ENCODE measurements at places on chromosomes 6 and 20.
A peak's percentile ranks its signal among the peaks of the same experiment; 100 is the strongest.

DNA sequence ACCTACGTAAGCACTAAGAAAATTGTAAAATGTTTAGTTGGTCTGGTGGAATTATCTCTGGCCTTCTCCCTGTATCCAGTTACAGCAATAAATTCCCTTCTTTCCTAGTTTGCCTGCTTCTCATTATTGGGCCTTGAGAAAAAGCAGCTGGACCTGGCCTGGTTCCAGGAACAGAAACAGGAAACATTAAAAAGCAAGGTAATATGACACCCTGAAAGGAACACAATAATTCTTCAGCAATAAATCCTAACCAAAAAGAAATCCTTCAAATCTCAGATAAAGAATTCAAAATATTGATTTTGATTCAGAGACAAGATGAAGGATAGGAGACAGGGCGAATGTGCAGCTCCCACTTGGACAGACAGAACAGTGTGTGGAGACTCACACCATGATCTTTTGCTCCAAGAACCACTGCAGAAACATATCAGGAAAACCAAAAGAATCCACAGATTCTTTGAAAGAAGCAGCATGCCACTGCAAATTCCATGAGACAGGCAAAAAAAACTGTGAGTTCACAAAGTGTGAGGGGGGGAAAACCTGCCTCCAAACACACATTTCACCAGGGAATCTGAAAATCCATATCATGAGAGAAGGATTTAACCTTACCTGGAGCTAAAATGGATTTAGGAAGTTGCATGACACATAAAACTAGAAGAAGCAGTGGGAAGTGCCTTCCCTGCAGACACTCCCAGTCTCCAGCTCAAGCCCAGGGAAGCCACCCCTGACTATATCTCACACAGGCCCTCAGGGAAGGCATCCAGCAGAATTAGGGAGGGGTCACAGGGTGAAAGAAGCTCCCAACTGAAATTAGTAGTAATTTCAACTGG is 28.9 kb downstream of the TREM1 start:
- no peak for DNase-seq

DNA sequence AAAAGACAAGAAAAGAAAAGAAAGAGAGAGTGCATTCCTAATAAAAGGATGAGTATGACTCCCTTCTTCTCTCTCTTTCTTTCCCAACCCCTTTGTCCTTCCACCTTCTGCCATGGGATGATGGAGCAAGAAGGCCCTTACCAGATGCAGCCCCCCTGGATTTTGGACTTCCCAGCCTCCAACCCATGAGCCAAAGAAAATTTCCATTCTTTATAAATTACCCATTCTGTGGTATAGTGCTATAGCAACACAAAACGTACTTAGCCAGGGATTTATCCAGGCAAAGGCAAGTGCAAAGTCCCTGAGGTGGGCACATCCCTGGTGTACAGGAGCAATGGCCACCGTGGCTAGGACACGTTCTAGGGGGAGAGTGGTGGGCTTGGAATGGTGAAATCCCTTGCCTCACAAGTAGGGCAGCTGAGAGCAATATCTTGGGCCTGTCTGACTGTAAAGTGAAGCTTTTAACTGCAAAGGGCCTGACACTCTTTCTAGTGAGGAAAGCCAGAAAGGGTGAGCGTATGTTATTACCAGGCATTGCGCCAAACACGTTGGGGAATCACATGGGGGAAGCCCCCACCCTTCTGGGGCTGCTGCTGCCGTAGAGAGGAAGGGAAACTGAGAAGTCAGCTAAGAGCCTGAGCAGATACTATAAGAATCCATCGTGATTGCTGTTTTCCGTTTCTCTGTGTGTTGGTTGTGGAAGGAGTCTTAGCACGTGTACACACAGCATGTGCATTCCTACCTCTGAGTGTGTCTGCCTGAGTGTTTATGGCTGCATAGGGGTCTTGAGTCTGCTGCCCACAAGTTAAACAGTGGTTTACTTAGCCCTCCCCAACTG is 50.7 kb upstream of the SIRPA start:
- DNase-seq = no peak

- peak; percentile 57 for DNase-seq
These were observed 29.0 kb downstream of the COL19A1 start for GRCh38 chr6:69895396-69895795.

DNA sequence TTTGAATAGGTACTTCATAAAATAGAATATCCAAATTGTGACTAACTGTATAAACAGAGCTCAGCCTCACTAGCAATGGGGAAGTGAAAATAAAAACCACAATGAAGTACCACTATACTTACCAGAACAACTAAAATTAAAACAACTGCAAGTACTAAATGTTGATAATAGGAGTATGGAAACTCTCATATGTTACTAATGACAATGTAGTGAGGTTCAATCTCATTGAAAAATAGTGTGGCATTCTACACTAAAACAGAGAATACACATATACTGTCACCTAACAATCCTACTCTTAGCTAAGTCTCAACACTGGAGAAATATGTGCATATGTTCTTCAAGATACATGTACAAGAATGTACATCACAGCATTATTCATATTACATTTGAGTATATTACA is 132.0 kb upstream of the CARMIL1 start:
- no peak for DNase-seq

GRCh38 chr20:17620371-17621228 is 50.7 kb downstream of the DSTN start:
- DNase-seq = no peak

All from NCI-H82 (cell line).